ENCODE measurements at places on chromosomes 7 and 10.

DNA sequence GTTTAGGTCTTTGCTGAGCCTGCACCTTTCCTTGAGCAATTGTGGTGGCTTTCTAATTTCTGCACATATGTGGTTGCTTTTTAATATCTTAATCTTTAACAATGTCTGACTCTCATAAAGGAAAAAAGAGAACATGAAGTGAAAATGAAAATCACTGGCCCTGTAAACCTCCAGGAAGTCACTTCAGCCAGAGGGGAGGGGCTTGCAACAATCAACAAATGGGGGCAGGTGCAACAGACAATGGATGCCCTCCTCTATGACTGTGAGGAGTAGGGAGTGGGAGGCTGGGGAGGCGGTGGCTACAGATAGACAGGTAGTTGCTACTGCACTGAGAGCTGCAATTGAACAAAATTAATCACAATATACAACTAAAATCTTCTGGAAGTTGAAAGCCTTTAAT lies 1377.4 kb downstream of the XPNPEP1 start:
- DNase-seq = no peak

DNA sequence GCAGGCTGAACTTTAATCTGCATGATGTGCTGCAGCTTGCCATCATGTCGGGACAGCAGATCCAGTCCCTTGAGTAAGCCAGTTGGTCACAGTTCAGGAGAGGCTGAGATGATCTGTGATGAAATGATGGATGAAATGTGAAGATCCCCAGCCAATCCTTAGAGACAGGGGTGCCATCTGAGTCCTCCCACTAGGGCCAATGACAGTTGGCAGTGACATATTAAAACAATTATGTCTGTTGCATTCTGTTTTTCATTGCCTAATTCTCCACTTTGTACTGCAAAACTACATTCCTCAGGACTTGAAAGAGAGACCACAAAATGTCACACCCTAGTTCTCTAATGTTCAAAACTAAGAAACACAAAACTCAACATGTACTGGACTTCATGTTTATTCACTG lies 66.3 kb upstream of the CAV2 start:
- DNase-seq = no peak

DNA sequence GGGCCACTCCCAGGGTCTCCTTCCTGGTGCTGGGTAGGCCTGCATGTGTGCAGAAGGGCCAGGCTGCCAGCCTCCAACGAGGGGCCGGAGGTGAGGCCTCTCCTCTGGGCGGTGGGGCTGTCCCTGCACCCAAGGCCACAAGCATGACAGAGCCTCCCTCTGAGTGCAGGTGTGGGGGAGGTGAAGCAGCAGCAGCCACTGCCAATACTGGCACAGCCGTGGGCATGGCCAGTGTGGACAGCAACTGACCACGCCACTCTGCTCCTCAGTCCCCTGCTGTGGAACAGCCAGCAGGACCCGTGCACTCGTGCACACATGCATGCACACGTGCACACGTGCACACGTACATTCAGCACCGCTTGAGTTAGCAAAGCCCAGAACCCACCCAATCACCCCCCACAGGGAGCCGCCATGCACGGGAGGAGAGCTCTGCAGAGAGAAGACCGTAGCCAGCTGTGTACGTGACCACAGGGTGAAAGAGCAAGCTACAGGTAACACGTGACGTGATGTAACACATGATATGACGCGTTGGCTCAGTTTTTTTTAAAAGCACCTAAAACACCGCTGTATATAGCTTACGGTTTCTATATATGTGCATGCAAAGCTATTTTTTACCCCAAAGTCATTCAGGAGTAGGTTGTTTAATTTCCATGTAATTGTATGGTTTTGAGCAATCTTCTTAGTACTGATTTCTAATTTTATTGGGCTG lies 23.1 kb downstream of the PAPOLB start:
- DNase-seq = no peak

DNA sequence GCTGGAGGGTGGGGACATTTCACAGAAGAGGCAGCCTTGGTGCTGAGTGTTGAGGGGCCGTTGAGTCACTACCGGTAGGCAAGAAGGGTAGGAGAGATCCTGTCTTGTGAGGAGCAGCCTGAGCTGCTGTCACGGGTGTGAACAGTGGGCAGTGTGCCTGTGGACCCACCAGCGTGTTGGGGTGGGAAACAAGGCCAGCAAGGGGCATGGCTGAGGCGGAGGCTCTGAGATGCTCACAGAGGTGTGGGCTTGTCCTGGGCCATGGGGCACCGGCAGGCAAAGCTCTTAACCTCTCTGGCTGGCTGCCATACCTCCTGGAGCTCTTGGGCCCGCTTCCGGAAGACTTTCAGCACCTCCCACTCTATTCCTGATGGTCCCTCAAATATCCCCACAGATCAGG lies 33.6 kb upstream of the SMARCD3 start:
- no peak for DNase-seq

GRCh38 chr7:105705427-105705826 lies 124.1 kb upstream of the EFCAB10 start:
- no peak for DNase-seq

DNA sequence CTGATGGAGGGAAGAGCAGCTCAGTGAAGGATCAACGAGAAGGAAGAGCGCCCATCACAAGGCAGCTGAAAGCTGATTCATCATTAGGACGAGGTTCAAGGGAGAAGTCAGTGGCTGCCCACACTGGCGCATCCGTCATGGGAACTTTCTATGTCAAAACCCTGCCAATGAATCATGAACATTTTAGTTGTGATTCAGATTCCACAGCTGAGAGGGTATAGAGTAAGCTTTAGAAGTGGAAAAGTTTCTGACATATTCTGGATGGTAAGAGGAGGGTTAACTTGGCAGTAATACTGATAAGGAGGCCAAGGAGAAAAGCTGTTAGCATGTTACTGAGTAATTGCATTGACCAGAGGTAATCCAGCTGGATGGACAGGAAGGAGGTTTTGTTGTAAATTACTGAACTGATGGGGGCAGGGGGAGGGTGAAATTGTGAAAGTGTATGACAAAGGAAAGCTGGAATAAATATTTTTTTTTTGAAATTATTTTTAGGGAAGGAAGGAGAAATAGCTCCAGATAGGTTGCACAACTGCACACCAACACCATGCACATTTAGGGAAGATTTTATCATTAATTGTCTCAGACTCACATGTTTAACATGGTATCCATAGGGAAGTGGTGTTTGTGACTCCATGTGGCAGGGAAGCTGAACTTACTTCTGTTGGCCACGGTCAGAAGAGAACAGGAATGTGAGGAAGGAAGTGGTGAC lies 78.3 kb upstream of the NRP1 start:
- no peak for DNase-seq

DNA sequence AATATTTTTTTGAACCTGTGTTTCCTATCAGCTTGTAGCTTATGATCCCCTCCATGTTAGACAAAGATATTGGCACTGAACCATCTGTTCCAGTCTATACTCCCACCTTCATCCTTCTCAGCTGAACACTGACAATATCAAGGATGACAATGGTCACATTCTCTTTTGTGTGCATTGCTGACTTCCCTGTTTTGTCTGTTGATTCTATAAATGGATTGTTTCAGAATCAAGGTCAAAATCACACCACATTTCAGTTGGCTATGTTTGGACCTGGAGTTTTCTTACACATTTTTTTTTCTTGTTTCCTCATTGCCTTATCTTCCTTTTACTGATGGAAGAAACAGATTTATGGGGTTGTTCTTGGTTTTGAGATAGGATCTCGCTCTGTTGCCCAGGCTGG lies 11.3 kb upstream of the SMURF1 start:
- DNase-seq = no peak

GRCh38 chr10:34049469-34049868 lies 715.0 kb upstream of the NRP1 start:
- no peak for DNase-seq

DNA sequence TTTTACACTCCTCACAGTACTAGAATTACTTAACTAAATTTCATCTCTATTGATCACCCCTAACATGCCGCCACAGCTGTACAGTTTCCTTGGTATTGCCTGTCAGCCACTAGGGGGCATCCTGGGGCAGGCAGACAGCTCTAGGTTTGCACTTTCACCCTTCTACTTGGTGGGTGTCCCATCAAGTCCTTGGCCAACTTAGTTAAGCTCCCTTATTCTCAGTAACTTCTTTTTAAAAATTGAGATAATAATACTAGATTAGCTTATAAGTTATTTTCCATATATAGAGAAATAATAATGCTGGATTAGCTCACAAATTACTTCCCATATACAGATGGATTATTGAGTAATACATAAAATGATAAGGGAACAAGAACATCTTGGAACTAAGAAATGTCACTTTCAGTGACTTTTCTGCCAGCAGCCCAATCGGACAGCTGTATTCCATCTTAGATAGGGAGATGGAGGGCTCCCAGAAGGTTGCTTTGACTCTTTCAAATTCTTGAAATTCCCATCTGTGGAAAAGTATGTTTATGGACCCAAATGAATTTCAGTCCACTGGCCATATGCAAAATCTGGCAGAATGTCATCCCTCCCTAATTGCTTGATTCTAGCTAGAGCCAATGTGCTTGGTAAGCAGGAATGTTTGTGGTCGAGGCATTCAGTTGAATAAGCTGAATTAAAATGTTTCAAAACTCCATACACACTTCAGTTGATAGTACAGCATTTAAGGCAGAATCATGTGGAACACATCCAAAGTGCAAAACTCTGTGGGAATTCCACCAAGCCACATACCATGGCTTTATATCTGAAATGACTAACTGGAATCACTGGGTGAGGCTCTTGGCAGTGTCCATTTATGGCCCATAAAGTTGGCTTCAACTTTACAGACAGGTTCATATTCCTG lies 309.7 kb downstream of the CSTF2T start:
- DNase-seq = no peak

DNA sequence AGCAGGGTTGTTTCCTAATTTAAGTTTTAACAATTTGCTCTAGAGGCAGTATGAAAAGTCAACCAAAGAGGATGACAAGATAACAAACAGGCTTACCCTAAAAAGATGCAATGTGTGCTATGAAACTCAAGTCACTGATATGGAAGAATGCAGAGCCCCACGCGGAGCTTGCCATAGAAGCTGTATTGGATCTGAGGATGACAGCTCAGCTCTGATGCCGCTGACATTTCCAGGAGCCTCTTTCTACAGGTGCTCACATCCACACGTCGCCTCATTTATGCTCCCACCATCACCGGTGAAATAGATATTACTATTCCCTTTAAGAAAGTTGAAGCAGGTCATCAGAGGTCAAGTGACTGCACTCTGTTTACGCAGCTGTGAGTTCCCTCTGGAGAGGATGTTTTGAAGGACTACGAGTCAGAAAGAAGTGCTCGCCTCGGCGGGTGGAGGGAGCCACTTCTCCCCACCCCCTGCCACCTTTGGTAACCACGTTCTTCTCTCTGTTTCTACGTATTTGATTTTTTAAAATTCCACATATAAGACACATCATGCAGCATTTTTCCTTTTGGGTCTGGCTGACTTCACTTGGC lies 275.4 kb downstream of the GLRX3 start:
- DNase-seq = peak; percentile 23

DNA sequence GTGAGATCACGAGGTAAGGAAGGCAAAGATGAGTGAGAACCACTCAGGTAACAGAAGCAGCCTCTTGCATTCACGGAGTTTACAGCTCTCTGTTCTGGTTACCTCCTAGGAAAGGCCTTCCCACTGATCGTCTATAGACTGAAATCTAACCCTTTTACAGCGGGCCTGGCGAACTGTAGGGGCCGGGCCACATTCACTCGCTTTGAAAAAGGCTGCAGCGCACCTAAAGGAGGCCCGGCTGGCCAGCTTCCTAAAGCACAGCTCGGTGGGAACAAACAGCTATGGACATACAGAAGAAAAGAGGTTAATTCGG lies 565 bp downstream of the ATP5MK start:
- no peak for DNase-seq
